Pulmonary artery endothelial cell (primary cell): ENCODE measurements at places on chromosomes 3 and 15.

DNA sequence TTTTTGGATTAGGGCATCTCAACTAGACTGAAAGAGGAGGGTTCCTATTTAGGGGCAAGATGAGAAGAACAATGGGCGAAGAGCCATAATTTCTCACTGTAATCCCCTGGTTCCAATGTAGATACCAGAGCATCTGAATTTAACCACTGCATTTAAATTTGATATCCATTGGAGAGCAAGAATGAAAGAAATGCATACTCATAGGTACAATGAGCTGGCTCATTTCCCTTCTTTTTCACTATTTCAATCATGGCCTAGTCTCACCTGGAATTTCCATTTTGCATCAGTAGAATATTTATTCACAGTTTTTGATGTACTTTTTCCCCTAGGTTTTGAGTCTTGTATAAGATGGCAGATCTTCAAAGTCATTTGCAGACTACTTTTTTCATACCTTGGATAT is 13.8 kb downstream of the EPHB1 start:
- no peak for DNase-seq

DNA sequence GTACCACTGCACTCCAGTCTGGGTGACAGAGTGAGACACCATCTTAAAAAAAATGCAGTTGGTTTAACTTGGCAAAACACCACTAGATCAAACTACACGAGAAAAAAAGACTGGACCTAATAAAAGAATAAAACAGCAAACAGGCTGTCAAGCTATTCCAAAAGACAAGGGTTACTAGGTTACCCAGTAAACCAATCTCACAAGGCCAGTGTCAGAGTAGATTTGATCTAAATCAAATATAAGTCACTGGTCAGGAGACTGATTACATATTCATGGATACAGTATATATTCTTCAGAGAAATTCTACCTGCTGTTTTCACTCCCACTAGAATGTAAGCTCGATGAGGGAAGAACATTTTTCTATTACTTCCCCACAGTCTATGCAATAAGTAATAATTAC is 2.5 kb upstream of the GANC start:
- DNase-seq, result no peak

DNA sequence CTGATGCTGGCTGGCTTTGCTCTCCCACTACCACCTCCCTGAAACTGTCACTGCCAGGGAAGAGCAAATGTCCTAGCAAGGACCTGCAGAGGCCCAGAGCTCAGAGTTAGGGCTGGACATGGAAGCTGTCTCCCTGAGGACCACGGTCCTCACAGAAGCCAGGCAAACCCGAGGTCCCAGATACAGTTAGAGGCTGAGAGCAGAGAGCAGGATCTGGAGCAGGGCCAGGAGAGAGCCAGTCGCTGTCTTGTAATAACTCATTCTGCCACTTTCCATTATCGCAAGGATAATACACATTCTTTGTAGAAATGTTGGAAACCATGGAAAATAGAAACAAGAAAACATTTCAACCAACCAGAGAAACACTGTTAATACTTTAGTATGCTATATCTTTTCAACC is 10.1 kb downstream of the GHSR start:
- DNase-seq, result no peak

GRCh38 chr15:70026991-70027390 is 70.7 kb downstream of the TLE3 start:
- DNase-seq, result no peak

DNA sequence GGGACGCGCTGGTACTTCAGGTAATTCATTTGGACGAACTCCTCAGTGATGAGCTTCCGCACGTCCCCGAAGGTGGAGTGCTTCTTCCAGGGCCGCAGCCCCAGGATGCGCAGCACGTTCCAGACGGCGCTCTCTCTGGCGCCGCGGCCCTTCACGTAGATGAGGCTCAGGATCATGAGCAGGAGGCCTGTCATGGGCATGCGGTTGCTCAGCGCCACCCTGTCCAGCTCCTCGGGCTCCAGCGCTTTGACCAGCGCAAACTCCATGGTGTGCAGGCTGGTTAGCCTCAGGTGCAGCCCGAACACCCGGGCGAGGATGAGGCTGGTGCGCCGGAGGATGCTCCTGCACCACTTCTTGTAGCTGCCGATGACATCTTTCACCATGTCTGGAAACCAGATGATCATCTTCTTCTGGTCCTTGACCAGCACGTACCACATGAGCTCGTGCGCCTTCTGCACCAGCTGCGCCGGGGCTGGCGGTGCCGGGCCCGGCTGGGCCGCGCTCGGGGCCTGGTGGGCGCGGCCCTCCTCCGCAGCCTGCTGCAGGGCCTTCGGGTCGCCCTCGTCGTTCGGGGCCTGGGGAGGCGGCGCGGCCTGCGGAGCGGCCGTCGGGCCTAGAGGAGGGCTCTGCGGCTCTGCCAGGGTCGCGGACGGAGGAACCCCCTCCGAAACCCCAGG is 501 bp downstream of the NDN start:
- DNase-seq, result no peak

GRCh38 chr15:79977431-79978054 is 6.5 kb upstream of the BCL2A1 start:
- no peak for DNase-seq

- no peak for DNase-seq
These were observed 1438.2 kb downstream of the ZPLD1 start for GRCh38 chr3:103873021-103873420.

GRCh38 chr15:70240082-70240481 is 142.4 kb upstream of the TLE3 start:
- DNase-seq, result no peak

DNA sequence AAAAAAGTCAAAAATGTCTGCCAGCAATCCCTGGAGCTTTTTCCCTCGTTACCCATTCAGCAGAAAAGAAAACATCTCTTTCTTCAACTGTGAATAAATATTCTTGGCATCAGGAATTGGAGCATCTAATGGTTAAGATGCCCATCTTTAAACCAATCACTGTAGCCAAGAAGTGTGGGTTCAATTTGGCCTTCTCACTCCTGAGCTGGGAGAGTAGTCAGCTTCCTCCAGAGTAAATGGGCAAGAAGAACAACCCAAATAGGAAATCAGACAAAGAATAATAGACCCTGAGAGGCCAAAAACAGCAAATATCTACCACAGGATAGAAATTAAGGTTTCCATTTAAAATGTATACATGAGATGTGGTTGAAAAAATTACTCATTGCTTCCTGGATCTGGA is 508.0 kb upstream of the MDFIC2 start:
- DNase-seq, result no peak

- DNase-seq, result no peak
These were observed 547 bp upstream of the PCCB start for GRCh38 chr3:136249593-136249992.

DNA sequence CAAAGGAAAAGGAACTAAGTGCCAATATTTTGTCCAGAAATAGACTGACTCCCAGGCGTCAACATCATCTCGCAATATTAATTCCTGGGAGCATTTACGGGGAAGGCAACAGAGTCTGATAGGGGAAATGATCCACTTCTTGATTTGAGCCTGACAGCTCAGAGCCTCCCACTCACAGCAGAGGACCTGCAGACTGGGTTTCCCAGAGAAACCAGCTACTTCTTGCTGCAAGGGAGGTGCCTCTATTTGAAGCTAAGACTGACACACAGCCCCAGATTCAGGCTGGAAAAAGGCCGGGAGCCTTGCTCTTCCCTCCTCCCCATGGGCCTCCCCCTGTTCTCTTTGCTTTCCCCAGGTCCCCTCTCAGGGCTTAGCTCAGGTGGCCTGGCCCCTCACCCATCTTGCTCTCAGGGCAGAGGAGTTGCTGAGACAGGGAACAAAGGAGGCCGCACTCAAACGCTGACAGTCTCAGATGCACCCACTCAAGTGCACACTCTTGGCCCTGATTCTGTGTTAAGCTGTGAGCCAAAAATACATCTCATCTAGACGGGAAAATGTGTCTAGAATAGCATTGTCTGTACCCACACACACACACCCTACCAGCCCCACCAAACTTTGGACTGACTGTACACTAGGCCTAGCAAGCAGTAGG is 49.8 kb upstream of the DCLK3 start:
- no peak for DNase-seq
